Stimulated activated CD4-positive, alpha-beta T cell treated with anti-CD3 and anti-CD28 coated beads, TNF-alpha, amount 100 ng/mL, for 48 hours (primary cell): ENCODE measurements at places on chromosomes 6 and 20.
A peak's percentile ranks its signal among the peaks of the same experiment; 100 is the strongest.

DNA sequence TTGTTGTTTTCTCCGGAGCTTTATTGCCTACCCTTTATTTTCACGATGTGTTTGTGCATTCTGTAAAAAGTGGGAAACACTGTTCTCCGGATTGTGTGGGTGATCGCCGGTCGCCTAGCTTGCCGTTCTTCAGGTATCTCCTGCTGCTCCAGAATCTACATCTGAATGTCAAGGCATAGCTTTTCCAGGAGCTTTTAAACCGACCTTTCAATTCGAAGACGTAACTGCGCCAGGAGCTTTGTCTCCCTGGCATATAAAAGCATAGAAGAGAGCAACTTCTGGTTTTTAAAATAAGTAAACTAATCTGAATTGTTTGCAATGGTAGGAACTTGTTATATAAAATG is 96.0 kb downstream of the HFE start:
- DNase-seq, result no peak

GRCh38 chr6:18216411-18216810 is 47.9 kb downstream of the DEK start:
- DNase-seq, result no peak

- no peak for DNase-seq
Observed at GRCh38 chr20:1509237-1509636, 18.0 kb upstream of the SIRPB2 start.

DNA sequence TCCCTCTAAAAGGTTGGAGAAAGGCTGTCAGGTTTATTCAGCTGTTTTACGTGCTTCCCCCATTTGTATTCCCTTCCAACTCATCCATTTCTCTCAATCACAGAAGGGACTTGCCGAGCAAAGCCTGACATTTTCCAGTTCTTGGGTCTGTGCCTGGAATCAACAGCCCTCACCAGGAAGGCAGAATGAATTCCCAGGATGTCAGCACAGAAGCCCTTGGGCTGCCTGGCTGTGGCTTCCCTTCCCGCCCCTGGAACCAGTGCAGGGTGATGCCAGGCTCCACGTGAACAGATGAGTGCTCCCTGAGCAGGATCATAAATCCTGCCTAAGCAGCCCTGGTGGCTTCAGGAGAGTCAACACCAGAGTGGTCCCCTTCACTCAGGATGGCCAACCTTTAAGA is 86.1 kb upstream of the CD83 start:
- DNase-seq, result no peak

- DNase-seq, result no peak
Observed at GRCh38 chr6:106730718-106731117, 101.3 kb downstream of the QRSL1 start.

- DNase-seq, result no peak
Observed at GRCh38 chr6:141415896-141416295, 716.8 kb upstream of the GJE1 start.

- peak; percentile 40 for DNase-seq
Observed at GRCh38 chr20:45823949-45824835, 2.9 kb downstream of the TNNC2 start.

GRCh38 chr6:123323452-123324329 is 313.1 kb downstream of the TRDN start:
- DNase-seq, result no peak

- DNase-seq, result no peak
Observed at GRCh38 chr20:42118001-42118400, 499.8 kb upstream of the CHD6 start.

- no peak for DNase-seq
Observed at GRCh38 chr20:31818376-31818908, 714 bp upstream of the MYLK2 start.

GRCh38 chr20:19734811-19735210 is 23.2 kb upstream of the RIN2 start:
- no peak for DNase-seq

GRCh38 chr6:112618849-112619248 is 271.7 kb downstream of the RFPL4B start:
- DNase-seq, result no peak

- no peak for DNase-seq
Observed at GRCh38 chr20:62391165-62392076, 4.5 kb downstream of the RPS21 start.

GRCh38 chr6:113989675-113990074 is 18.7 kb upstream of the HDAC2 start:
- DNase-seq, result no peak

GRCh38 chr6:48067148-48067712 is 43.8 kb downstream of the PTCHD4 start:
- no peak for DNase-seq

GRCh38 chr20:53897884-53898555 is 172.4 kb downstream of the BCAS1 start:
- no peak for DNase-seq

GRCh38 chr6:159193923-159194322 is 24.7 kb downstream of the FNDC1 start:
- no peak for DNase-seq

DNA sequence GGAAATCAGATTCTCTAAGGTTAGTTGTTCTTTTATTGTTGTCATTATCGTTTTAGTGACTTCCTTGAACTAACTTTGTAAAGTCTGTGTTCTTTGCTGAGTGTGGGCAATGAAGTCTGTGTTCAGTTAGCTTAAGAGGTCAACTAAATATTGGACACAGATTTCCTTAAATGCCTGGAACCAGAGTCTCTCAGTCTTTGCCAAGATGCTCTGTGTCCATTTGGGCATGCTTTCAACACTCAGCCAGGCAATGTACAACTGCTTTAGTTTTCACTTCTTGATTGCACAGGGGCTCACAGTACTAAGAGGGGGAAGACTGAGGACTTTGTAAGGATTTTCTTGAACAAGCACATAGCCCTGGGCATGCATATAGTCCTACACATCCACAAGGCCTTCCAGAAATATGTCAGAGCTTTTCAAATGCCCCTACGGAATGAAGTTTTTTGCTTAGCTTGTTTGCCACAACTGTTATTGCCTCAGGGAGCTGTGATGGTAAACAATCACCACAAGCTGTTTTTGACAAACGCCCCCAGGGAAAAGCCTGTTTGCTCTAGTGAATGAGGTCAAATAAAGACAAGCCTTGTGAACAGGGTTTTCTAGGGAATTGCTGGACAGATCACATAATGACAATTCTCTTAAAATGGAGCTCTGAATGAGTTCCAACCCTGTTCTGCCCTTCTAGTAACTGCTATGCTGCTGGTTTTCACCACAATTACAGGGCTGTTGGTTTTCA is 82.5 kb downstream of the B3GAT2 start:
- no peak for DNase-seq

DNA sequence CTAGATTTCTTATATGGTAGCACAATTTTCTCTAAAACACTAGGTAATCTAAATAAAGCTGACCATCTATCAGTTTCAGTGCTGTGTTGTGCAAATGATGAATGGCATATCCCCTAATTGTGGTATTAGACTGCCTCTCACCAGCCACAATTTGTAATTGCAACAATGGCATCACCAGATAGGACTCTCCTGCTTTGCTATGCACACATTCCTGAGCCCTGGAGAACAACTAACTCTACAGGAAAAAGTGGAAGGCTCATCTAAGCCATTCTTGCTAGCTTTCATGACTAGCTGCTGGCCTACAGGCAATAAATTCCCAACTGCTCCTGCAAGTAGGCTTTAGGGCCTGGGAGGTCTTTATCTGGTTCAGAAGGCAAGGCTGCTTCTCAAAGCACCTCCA is 974.1 kb downstream of the EYS start:
- DNase-seq, result no peak

DNA sequence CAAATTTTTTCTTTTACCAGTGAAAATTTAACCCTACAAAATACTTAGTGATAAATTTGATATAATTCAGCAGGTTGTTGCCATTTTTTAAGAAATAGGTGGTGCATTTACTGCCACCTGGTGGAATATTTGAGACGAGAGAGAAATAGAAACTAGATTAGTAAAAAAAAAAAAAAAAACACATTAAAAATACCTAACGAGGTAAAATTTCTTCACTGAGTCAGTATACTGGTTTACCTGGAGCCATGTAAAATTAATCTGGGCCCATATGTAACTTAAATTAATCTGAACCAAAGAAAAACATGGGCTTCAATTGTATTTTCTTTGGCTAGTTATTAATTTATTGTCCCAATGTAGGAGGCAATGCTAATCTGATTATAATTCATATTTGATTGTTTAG is 520.8 kb downstream of the EPM2A start:
- DNase-seq, result no peak

- no peak for DNase-seq
Observed at GRCh38 chr6:52640916-52641315, 30.0 kb upstream of the TMEM14A start.

DNA sequence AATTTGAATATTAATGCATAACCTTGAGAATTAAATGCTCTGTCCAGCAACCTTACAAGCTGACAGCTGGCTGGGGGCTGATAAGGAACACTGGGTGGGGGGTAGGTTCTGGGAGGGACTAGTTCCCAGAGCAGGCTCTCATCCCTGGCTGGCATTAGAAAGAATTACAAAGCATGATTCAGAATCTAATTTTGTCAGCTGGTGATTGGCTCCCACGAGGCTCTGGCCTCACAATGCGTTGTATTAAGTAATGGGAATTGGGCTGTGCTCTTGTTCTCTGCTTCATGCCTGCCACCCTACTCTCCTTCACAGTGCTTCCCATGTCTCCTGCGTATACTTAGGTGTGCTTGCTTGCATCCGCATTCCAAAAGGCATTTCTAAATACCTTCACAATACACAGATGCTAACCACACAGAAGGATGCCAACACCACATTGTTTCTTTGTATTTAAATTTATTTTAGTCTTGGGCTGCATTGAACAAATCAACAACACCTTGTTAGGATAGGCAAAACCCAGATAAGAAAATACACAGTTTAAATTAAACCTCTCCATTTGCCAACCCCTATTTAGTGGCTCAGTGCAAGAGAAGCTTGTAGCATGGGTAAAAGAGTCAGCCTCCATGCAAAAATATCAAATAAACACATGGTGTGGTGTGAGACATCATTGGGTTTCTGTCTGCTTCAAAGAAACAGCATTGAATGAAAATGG is 434.5 kb upstream of the JAG1 start:
- no peak for DNase-seq

GRCh38 chr6:35219683-35220326 is 6.0 kb downstream of the SCUBE3 start:
- DNase-seq, result no peak

DNA sequence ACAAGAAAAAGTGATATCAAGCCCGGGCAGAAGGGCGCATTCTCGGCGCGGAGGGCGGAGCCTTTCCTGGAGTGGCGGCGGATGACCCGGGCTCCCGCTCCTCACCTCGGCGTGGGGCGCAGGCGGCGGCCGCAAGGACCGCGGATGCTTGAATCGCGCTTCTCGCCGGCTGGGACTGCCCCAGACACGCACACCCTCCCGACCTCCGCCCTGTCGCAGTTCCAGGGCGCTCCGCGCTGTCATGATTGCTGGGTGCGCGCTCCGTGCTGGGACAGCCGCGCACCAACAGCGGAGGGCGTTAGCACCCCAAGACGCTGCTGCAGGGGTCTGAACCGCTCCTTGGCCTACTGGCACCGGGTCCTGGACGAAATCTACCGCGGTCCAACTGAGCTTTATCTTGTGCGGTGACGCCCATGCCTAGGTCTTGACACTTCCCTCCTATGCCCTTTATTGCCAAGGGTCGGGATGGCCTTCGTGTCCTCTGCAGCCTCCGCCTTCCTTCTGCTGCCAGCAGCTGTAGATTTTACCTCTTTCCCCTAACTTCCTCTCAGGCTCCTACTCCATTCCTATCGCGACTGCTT is 43.3 kb downstream of the IRAK1BP1 start:
- DNase-seq, result no peak

DNA sequence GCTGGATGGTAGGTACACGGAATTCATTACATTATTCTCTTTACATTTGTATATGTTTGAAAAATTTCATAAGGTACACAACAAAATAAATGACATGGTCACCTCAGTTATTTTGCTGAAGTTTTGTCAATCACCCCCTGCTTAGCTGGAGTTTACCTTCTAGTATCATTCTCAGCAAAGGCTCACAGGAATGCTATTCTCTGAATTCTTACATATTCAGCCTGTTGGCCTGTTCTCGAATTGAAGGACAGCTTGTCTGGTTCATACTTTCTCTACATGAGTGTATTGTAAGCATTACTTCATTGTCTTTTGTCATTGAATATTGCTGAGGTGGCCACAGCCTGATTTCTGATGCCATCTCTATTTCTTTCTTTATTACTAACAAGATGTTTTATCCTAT is 12.8 kb downstream of the CALHM5 start:
- DNase-seq, result no peak

GRCh38 chr20:36821964-36822437 is 48.4 kb upstream of the DSN1 start:
- no peak for DNase-seq

DNA sequence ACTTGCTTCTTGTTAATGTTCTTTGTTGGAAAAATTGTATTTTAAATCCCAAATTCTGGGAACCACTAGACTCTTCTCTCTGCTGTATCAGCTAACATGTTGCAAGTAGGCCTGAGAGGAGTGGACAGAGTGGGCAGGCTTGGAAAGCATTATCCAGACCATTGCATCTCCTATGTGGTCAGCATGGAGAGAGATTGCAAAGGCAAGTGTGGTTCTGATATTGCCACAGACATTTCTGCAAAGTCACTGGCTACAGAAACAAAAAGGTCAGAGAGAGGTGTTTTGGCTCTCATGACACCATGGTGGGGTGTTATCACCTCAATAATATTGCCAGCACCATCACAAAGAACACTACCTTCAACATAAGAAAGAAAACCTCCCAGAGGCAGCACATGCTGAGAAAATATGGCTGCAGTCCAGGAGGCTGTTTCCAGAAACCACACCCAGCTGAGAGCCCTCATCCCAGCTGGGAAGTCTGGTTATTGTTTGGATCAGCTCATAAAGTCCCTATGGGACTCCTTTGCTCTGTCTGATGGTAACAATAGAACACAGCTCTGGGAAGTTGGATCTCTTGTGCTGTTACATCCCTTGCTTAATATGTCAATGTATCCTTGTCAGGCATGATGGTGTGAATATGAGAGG is 78.2 kb upstream of the TBX18 start:
- DNase-seq, result no peak

DNA sequence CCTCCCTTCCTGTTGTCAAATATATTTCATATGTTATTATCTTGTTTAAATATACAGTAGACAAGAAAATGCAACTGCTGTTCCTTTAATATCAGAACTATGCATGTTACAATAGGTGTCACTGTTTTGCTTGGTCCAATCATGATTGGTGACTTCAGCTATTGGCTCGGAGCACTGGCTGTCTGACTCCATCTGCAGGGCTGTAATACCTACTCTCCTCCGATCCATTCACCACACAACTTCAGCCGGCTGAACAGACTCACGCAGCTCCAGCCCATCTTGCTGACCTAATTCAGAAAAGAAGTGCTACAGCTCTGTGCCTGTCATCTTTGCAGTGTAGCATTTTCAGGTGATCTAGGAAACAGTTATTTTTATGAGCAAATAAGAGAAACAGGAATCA is at the start of gene BTBD3:
BTBD3 (plus strand) TSS at position 231 of the 400 bp plus-strand sequence. CDS start 383 bp downstream, outside the sequence.
- no peak for DNase-seq

DNA sequence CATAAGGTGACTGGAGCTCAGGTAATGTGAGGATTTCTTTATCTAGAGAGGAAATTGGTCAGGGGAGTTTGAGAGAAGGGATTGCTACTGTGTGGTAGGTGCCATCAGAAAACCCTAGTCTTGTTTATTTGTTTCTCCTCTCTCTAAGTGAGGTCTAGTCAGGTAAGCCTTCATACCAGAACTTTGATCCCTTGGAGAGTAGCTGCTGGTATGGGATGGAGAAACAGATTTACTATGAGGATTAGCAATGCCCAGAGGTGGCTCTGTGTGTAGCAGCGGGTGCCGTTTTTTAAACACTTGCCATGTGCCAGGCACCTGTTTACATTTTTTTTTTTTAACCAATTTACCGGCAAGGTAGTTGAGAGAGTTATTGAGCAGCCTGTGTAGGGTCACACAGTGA is 19.5 kb downstream of the CMTR1 start:
- DNase-seq, result no peak
